ENCODE measurements at places on chromosomes 12 and 14.

DNA sequence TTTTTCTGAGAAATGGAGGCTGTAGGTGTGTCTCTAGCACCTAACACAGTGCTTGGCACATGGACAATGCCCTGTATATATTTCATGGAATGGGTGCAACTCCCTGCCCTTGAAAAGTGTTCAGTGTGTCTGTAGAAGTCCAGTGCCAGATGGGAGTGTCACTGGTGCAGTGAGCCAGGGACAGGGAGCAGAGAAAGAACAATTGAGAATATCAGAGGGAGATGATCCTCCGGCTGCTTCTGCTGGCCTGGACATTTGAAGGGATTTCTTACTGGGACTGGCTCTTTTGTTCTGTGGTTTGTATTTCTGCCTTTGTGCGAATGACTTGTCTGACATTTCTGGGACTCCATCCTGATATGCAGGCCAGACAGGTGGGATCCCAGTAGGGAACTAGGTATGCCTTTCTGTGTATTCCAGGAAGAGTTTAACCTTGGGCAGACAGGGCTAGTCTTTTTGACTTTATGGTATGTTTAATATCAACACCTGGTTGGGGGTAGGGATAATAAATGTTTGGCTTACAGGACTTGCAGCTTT is 328.0 kb downstream of the NRXN3 start:
- no peak for DNase-seq

- DNase-seq: no peak
Measured at GRCh38 chr12:43740511-43741100, 18.0 kb downstream of the PUS7L start.

DNA sequence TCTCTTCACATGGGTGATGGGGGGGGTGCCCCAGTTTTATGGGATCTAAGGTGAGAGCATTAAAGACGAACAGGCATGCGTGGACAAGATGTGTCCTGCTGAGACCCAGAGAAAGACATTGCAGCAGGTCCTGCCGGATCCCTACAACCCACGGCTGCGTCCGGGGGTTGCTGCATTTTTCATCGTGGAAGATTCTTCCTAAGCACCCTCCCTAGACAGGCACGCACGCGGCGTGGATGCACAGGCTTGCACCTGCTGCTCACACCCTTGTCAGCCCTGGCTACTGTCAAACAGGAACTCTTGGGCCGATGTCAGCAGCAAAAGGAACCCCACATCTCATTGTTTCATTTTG is 280.6 kb upstream of the RTL1 start:
- no peak for DNase-seq

GRCh38 chr12:52018433-52019112 is 11.8 kb downstream of the TAMALIN start:
- DNase-seq: no peak

DNA sequence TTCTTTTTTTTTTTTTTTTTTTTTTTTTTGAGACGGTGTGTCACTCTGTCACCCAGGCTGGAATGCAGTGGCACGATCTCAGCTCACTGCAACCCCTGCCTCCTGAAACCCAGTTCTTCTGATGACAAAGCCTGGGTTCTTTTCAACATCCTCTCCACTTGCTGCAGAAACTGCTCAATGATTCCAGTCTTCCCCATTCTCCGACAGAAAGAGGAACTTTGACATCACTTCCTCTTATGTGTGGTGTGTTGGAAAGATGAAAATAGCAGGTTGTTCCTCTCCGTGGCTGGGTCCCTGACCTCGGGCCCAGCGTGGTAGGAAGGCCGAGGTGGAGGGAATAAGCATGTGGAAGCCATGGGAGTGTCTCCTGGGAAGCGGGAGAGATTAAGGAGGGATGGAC is 198.4 kb downstream of the PHETA1 start:
- no peak for DNase-seq

GRCh38 chr14:61972711-61973110 is 210.5 kb downstream of the SNAPC1 start:
- DNase-seq: no peak

DNA sequence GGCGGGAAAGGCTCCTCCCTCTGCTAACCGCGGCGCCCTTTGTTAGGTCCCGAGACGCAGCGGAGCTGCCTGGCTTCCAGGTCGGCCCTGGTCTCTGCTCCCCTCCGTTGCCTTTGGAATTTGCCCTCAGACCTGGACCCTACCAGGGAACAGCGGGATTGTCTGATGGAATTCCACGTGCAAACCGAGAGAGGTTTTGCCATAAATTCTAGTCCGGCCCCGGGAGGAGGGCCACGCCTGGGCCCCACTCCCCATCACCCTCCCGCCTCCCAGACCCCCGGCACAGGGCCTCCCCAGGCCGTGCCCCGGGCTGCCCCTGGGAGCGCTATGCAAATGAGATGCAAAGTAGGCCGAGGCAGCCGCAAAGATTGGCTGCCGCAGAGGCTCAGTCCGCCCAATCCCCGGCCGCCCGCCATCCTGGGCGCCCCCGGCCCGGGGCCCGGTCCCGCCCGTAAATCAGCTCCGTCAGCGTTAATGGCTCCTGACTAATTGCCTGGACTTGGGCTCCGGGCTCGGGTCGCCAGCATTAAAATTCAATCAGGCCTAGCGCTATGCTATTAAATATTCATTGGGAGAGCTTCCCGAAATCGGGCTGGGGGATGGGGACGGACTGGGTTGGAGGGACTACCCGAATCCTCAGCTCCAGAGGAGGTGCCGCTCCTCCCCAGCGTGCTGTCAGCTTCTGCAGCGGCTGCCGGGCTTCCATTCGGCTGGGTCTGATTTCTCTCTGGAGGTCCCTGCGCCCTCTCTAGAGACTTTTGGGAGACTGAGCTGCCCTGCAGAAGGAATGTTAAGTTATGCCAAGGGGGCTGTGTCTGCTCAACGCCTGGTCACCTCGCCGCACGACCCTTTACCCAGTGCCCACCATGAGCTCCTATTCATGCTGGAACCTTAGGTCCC is 15.7 kb upstream of the FIGNL2 start:
- no peak for DNase-seq

GRCh38 chr12:89884416-89884898 is 175.8 kb upstream of the ATP2B1 start:
- DNase-seq: no peak

- DNase-seq: no peak
Measured at GRCh38 chr12:73998894-73999293, 538.7 kb upstream of the ATXN7L3B start.

DNA sequence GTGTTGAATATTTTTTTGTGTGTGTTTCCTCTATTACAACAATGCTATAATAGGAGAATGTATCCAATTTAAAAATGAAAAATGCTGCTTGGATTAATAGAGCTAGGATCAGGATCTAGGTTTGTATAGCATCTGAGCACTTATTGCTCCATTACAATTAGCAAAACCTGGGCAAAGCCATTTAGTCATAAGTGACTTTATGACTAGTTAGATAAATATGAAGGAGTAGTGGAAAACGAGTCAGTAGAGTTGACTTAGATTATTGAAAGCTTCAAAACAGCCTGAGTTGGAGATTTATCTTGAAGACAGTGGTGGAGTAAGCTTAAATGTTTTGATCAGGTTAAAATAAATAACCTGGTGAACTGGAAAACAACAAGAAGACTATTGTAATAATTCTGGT is 2.8 kb downstream of the MED21 start:
- no peak for DNase-seq

GRCh38 chr14:103282932-103283331 is 51.1 kb upstream of the EIF5 start:
- DNase-seq: no peak

GRCh38 chr12:105569886-105570285 is 239.4 kb downstream of the C12orf75 start:
- no peak for DNase-seq

- DNase-seq: peak; percentile 27
Measured at GRCh38 chr12:51320695-51321320, 3.2 kb downstream of the BIN2 start.

GRCh38 chr14:22391908-22392565 is 197.0 kb downstream of the DAD1 start:
- DNase-seq: no peak

All from CD4-positive, alpha-beta T cell treated with Interleukin-6 at 100 ng/mL for 8 hours (primary cell).